Stimulated activated CD8-positive, alpha-beta memory T cell treated with anti-CD3 and anti-CD28 coated beads, Interleukin-15, amount 100 ng/mL, for 48 hours (primary cell): ENCODE measurements at places on chromosomes 2 and 18.

- DNase-seq = no peak
Observed at GRCh38 chr2:12435430-12436222, 281.1 kb upstream of the TRIB2 start.

GRCh38 chr2:13604951-13605661 lies 888.4 kb downstream of the TRIB2 start:
- DNase-seq = no peak

- DNase-seq = no peak
Observed at GRCh38 chr18:62438018-62438329, 84.9 kb upstream of the ZCCHC2 start.

DNA sequence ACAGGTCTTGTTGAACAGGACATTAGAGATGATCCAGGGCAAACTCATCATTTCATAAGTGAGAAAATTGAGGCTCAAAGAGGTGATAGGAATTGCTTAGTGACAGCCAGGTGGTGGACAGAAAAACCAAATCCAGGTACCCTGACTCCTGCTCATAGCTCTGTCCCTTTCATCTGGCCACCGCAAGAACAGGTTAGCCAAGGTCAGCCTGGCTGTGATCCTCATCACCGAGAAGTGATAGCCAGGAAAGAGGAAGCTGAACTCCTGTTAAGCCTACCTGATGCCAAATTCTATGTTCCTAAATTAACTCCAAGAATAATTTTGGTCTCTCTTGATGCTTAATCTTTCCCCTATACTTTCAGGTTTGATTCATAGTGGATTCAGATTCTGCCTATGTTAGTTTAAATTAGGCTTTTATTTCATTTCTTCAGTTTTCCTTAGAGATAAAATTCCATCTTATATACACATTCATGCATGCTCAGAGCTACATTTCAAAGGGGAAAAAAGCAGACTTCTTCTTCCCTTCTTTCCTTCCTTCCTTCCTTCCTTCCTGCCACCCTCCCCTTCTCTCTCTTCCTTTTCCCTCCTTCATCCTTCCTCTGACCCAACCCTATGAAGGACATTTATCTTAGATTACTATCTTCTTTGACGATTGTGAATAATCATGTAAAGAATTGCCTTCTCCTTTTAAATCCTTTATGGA lies 17.3 kb upstream of the CRIM1 start:
- DNase-seq = no peak

GRCh38 chr18:35408843-35409261 lies 31.7 kb upstream of the ZNF396 start:
- no peak for DNase-seq

- no peak for DNase-seq
Observed at GRCh38 chr2:132671151-132671835, 1.3 kb upstream of the LYPD1 start.

GRCh38 chr2:88003074-88003755 lies 13.1 kb downstream of the RNU2-63P start:
- DNase-seq = no peak

GRCh38 chr2:11512431-11512830 lies 21.4 kb upstream of the GREB1 start:
- DNase-seq = no peak

DNA sequence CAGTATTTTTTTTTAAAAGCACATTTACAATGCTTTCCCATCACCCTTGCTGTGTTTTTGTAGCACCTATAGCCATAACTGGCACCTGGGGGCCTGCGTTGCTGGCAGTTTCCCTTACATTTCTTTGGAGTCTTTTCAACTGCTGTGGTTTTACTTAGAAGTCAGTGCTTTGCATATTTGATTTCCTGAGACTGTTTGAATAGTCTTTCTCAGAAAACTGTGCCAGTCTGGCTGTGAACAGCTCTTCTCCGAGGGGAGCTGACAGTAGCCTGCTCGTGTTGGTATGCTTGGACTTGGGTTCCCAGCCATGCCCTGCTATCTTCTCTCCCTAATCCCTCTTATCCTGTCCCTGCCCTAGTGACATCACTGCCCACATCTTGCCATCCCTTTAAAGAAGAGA lies 81.5 kb downstream of the DPP4 start:
- peak; percentile 39 for DNase-seq

GRCh38 chr2:86293612-86294011 lies 43.8 kb downstream of the REEP1 start:
- DNase-seq = no peak

- no peak for DNase-seq
Observed at GRCh38 chr2:95079199-95079683, 42.4 kb downstream of the MRPS5 start.

DNA sequence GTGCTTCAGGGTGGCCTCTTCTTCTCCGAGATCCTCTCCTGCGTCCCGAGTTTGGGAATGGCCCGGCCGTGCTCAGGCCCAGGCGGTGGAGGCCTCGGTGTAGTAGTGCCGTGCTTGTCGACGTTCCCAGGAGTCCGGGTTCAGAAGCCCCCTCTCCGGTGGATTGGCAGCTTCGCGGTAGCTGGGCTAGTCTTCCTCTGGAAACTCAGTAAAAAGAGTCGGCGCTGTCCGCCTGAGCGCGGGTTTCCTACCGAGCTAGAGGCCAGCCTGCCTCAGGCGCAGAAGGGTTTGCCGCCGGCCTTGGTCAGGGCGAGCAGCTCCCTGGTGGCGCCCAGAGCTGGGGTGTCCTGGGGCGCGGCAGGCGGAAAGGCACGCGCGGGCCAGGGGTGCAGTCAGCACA lies 3.2 kb downstream of the RALBP1 start:
- no peak for DNase-seq

DNA sequence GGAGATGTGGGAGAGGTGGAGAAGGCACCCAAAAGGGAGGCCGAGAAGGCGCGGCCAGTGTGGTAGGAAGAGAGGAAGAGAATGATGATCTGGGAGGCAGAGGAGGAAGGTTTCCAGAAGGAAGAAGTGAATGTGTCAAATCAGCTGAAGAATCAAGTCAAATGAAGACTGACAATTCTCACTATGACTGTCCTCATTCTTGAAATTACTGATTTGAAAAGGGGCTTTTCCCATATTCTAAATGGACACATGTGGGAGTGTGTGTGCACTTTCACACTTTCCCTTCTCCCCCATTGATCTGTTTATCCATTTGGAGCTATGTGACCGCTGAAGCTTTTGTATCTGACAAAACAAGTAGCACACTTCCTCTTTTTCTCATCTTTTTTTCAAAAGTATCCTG lies 6.1 kb downstream of the AFF3 start:
- DNase-seq = no peak

GRCh38 chr2:223618172-223619035 lies 16.2 kb upstream of the SCG2 start:
- DNase-seq = no peak
